ENCODE measurements at places on chromosomes 6 and 20. TPM values are rescaled to one million over a fixed set of nuclear protein-coding genes. Genes with fewer than 3 reads are reported as not detected.
A peak's percentile ranks its signal among the peaks of the same experiment; 100 is the strongest.

- no peak for DNase-seq
Measured at GRCh38 chr6:52138284-52138683, 47.9 kb upstream of the IL17A start.

DNA sequence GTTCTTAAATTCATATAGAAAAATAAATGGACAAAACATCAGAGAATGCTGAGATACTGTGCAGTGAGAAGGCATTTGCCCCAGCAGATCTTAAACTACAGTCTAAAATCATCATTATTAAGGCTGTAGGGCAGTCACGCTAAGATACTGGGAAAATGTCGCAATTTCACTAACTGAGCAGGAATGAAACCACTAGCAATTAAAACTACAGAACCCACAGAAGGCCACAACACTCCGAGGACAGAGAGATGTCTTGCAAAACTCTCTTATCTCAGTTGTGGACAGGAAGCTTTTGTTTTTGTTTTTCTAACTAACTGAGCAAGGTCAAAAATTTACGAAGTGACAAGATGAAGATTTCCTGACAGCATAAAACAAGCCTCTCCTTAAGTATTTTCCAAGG is 18.2 kb downstream of the GNAS-AS1 start:
- DNase-seq: no peak

MCHR2 gene
- polyA plus RNA-seq: not detected

DNA sequence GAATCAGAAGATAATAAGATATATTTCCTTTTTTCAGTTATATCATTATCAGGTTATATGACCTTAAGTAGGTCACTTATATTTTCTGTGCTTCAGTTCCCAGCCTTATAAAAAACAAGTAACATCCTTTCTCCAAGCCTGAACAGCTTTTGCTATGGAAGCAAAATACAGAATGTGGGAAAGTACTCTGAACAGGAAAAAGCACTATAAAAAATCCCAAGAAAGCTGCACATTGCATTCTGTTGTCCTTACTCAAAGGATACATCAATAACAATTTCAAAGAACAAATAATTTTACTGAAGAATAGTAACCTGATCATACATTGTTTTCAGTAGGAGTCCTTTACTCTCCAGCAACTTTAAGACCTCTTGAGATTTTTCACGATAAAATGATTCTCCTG is 56.4 kb downstream of the SLC35A1 start:
- no peak for DNase-seq

- DNase-seq: peak; percentile 83
Measured at GRCh38 chr6:35601331-35602132, 87.2 kb downstream of the FKBP5 start.

- DNase-seq: no peak
Measured at GRCh38 chr6:107535626-107536025, 45.7 kb downstream of the SOBP start.

GRCh38 chr20:17806739-17807441 is 107.1 kb downstream of the BANF2 start:
- no peak for DNase-seq

DNA sequence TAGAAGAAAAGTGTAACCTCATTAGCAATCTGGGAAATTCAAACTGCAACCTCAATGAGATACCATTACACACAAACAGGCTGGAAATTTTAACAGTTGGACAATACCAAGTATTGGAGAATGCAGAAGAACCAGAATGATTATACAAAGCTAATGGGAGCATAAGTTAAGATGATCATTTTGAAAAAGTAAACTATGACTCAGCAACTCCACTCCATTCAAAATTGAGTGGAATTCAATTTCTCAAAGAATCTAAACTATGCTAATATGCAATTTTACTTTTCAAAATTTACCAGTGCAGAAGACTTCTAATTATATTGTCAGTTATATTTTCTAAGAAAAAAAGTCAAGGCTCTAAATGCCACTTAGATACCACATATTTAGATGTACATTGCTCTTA is 17.2 kb downstream of the GPLD1 start:
- no peak for DNase-seq

- DNase-seq: no peak
Measured at GRCh38 chr6:84137051-84137375, 90.4 kb downstream of the CEP162 start.

MAK gene
- 0.11 TPM for polyA plus RNA-seq

- DNase-seq: no peak
Measured at GRCh38 chr6:130964808-130965604, 98.0 kb downstream of the EPB41L2 start.

FHL5 gene
- polyA plus RNA-seq: 15.8 TPM

C2 gene
- polyA plus RNA-seq: 10.3 TPM

DNA sequence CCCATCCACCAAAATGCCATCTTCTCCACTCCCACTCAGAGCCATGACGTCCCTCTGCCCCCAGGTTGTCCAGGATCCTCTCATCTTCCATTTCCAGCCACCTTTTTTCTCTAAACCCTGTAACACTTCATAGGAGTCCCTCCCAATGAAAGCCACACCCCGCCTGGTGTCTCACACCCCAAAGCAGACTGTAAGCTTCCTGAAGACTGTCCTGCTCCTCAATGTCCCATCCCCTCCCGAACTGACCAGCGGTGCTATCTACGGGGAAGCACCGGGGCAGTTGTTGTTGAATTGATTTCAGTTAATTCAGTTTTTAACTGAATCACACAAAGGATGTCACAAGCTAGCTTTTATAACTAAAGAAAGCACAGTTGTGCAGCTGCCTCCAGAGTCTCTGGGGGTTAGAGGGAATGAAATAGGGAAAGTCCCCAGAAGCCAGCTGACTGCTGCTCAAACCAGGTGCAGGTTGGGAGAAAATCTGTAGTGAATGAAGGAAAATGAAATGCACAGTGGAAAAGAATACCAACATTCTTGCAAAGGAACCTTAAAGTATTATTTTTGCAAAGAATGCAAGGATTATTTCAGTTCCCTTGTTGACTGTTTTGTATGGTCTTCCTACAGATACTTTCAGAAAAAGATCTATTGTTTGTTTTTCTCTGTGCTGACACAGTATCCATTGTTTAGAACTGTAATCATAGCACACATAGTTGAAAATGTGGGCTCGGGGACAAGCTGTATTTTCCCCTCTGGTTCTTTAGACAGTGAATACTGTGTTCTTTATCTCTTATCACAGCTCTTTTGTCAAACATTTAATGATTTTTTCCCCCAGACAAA is 222.6 kb upstream of the QKI start:
- DNase-seq: no peak

B3GAT2 gene
- 0.46 TPM for polyA plus RNA-seq

RBPJL gene
- polyA plus RNA-seq: 0.07 TPM

DNA sequence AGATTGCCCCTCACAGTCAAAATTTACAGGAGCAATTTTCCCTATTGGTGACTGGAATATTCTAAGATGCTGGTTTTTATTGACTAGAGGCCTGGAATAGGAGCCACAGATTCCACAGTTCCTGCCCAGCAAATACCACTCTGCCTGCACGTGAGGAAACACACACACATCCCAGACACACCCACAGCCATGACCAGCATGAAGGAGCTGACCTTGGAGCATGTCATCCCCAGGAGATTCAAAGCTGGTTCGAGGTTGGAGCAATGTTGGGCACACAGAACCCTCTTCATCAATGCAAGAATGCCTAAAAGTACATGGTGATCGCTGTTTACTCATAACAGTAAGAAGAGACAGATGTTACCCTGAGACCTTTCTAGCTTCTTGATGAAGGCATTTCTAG is 244.6 kb upstream of the FOXQ1 start:
- no peak for DNase-seq

DYNLT2 gene
- 8.9 TPM for polyA plus RNA-seq

DNA sequence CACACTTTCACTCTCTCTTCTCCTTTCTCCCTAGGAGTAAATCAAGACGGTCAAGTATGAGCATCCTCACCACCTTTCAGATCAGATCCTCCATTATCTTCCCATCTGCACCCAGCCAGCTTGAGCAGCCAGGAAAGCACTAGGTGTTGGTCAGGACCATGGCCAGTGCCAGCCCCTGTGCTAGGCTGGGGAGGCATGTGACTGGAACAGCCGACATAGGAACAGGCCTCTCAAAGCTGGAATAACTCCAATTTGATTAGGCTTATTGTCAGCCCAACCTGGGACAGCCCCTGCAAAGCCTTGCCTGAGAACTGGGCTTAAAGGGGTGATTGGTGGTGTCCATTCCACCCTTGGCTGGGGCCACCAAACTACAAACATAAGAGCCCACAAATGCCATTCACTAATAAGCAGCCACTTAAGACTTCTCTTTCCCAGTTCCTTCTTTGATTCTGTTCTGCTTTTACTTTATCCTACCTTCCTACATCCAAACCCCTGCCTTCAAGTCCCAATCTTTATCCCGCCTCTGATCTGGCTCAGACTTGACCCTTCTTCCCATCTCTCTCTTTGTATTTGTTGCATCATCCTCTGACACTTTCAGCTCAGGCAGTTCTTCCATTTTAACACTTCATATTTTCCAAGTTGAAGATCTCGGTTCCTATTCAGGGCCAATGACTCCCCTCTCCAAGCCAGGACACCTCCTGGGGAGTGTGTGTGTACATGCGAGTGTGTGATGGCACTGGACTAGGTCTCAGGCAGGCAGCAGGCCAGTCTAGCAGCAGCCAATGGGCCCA is 4.5 kb upstream of the TREM2 start:
- peak; percentile 23 for DNase-seq

DLK2 gene
- polyA plus RNA-seq: 10.0 TPM

ZNF334 gene
- polyA plus RNA-seq: 9.3 TPM

CEP250 gene
- polyA plus RNA-seq: 12.5 TPM

GRCh38 chr6:138372711-138373463 is 4.8 kb upstream of the SMIM28 start:
- DNase-seq: no peak

DNA sequence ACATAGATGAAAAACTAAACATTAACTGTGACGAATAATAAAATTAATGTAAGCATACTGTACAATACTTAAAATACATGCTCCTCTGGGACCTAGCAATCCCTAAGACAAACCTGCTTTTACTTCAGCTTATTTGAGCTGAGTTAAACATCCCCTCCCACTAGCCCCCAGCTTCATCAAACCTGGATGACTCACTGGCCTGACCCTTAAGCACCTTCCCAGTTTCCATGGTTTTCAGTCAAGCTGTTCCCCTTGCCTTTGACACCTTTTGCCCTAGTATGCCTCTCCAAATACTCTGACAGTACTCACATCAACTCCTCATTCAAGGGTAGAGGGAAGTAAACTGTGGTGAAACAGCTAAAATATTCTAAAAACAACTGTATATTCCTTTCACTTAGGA is 4.2 kb downstream of the ELOVL4 start:
- no peak for DNase-seq

DNA sequence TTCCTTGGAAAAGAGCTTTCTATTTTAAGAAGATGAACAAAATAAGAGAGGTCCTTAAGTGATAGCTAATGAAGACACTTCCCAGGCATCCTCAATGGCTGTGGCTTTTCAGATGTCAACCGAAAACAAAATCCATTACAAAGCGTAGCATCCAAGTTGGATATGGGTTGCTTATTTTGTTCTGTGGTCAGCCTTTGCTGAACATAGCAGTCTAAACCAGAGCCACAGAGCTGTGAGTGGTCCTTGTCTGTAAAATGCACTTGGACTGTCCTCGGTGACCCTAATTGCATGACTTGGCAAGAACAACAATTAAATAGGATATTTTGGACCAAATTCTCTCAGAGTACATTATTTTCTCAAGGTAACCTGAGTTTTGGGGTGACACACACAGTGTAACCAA is 10.4 kb upstream of the BFSP1 start:
- DNase-seq: no peak

PPIL6 gene
- polyA plus RNA-seq: 1.4 TPM

GRCh38 chr6:168875811-168876576 is 377.7 kb downstream of the THBS2 start:
- no peak for DNase-seq

C6orf52 gene
- 1.1 TPM for polyA plus RNA-seq

DNA sequence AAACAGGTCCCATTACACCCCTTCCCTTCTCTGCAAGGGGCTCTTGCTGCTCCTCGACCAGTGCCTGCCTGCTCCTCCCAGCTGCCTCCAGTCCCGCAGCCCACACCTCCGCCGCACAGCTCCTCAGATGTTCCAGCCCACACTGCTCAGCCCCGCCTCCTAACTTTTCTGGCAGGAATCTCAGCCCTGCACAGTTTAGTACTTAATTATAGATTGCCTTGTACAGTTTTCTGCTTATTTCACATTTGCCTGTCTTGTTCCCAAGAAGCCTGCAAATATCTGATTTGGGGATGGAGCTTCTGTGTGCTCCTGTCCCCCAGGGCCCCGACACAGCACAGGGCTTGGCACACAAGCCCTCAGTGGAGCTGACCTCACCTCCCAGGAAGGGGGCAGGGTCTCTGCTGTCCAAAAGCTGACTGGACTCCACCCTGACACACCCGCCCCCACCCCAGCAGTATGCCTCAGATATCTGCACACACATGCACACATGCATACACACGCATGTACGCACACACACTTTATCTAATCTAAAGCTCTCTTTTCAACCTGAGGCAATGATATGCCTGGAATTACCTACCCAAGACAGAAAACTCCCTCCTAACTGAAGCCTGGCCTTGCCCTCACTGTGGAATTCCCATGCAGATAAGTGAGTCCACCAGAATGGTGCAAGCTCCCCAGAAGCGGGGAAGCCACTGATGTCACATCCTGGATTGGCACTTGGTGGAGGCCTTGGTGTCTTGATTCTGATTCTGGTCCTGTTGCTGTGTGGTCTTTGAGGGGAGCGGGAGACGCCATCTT is 1.2 kb upstream of the PNPLA1 start:
- no peak for DNase-seq

- DNase-seq: no peak
Measured at GRCh38 chr20:62710886-62711702, 2.5 kb downstream of the NTSR1 start.

- DNase-seq: no peak
Measured at GRCh38 chr20:55782912-55783253, 222.4 kb downstream of the CBLN4 start.

GRCh38 chr20:60057123-60057865 is 99.1 kb downstream of the CDH26 start:
- DNase-seq: peak; percentile 87

DNA sequence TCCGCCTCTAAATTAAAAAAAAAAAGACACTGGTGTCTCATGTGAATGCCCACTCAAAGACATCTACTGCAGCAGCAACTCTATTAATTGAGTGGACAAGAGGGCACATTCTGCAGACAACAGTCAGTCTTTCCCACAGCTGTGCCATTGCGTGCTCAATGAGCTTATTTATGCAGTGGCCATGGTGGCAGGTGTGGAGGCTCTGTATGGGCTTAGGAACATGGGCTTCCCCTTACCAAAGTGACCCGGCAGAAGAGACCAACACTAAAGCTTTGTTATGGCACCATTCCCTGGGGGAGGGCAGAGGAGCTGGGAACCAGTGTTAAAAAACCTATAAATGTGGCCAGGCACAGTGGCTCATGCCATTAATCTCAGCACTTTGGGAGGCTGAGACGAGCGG is 4.2 kb upstream of the VAPB start:
- no peak for DNase-seq

DNA sequence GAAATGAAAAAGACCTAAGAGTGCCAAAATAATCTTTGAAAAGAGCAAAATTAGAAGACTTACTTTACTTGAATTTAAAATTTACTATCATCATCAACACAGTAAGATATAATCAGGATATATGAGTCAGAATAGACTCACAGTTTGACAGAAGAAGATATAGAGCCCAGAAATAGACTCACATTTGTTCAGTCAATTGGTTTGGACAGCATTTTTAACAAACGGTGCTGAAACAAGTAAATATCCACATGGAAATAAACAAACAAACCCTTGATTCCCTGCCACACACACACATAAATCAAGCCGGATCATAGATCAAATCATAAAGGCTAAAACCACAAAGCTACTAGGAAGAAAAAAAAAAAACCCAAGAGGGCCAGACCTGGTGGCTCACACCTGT is 291.1 kb downstream of the ADGRG6 start:
- DNase-seq: no peak

ADGRG6 gene
- polyA plus RNA-seq: 13.6 TPM

Measured in thymus (tissue), 14 donors.